ENCODE measurements at places on chromosomes 16 and 17. TPM values are rescaled to one million over a fixed set of nuclear protein-coding genes. Genes with fewer than 3 reads are reported as not detected.

DNA sequence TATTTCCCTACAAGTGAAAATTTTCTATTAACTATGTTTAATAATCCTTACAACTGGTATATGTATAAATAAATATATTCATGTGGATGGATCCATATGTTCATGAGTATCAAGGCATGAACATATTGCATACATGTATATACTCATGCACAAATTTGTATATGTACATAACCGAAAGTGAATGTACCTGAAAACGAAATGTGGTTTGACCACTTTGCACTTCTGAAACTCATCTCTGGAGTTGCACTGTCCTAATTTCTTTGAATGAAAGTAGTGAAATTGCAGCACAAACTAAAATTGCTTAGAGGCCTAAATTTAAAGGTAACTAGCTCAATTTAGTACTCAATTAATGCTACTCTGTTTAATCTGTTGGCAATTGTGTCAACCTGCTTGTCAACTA is 27.4 kb upstream of the GNAO1 start:
- no peak for DNase-seq

SKAP1 gene
- 28.8 TPM for total RNA-seq

DNA sequence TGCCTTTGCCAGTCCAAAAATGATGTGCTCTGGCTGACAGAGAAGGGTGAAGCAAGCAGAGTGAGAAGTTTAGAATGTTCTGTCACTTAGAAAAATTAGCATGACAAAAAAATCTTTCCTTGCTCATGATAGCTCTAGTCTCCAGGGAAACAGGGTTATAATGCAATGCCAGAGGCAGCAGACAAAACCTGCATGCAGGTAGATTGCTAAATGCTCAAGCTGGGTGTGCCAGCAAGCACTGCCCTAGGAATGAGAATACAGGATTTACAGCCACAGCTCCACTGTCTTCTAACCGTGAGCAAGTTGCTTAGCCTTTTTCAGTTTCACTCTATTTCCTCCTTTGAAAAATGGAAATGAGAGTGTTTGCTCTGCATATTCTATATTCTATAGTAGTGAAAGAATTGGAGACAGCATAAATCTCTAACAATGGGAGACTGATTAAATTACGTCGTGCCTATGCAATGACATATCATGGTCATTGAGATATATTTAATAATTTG is 516.6 kb upstream of the C16orf82 start:
- no peak for DNase-seq

DNA sequence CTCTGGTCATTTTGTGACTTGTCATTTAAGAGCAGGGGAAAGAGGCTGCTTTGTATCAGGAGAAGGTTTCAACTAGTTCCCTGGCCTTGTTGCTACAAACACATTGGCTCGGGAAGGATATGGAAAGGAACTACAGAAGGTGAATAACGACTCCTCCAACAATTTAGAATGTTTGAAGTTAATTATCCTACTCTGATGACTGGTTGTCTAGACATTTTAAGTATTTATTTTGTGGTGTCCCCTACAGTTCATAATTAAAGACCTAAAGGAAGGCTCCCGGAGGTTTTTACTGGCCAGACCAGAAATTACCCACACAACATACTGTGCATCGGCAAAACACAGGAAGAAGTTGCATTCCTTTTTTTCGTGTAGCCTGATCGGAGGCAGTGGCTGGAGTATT is 515.8 kb upstream of the SALL1 start:
- DNase-seq, result no peak

PRKCA gene
- total RNA-seq, result 3.2 TPM

- DNase-seq, result no peak
Observed at GRCh38 chr17:56314026-56314425, 160.8 kb downstream of the ANKFN1 start.

DNA sequence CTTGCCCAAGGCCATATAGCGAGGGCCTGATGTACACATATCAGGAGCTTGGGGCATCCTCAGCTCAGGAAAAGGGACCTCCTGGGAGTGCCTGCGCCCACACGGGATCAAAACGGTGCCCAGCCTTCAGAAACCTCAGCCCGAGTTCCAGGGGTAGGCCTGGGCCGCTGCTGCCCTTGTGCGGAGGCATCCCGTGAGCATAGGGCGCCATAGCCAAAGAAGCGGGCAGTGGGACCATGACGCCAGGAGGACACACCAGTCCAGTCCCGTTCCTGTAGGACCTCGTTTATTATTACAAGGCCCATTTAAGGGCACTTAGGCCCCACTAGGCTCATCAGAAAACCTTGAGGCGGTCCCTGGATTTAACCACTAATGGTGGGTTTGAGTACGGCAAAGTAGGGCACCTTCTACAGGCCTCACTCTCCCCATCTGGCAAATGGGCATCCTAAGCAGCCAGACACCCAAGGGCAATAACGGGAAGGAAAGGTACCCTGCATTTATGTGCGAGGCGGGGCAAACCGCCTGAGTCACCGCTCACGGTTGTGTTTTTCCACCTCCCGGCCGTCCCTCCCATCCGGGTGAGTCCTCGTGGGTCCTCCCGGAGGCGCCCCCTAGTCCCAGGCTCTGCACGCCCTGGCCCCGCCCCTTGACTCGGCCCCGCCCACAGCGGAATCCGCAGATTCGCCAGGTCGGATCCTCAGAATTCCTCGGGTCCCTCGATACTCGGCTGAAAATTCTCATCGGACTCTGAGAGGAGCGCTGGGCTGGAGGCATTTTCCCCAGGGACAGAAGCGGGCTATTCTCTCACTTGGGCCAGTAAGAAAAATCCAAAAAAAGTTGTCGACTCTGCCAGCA is 726 bp upstream of the SETD1A start:
- DNase-seq, result peak; percentile 62

DNA sequence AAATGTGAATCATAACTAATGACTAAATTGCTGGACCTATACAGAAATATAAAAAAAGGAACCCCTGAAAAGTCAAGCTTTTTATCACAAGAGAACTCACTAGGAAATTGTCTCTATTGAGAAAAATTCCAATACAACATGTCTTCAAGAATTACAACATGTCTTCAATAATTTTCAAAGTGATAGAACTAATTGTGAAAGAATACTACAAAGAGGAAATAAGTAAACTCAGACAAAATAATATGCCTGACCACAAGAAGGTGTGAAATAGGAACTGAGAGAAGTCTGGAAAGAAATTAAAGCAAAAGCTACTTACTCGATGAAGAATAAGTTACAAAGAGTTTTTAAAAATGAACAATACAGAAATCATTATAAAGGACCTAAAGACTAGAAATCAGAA is 29.9 kb upstream of the OR1G1 start:
- no peak for DNase-seq

- DNase-seq, result no peak
Observed at GRCh38 chr17:82696916-82697807, 1.3 kb downstream of the RAB40B start.
